ENCODE measurements at places on chromosomes 2 and 18.

DNA sequence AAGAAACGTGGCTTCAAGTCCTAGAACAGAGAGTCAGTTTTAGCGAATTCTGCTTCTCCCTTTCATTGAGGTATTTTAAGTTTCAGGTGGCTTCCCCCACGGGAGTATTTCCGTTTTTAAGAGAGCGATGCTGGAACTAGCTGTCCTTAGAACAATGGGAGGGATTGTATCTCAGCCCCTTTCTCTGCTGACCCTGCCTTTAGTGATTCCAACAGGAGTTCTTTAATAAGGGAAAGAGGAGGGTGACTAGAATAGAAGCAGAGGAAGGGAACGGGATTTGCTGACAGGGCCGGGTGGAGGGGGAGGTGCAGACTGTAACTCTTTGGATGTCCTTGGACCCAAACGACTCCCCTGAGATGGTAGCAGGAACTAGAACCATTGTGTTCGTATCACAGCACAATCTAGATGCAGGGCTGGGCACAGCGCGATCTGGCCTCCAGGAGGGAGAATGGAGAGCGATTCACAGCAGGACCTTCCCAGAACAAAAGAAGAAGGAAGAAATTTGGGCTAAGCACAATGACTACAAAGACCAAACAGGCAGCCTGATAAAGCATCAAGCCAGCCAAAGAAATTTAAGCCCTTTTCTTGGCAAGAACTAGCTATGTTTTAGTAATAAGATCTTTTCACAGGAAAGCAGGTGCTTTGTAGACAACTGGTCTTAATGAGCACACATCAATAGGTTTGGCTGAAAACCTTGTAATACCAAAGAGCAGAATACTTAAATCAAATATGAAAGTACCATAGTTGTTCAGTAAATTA, 15.8 kb upstream of the RTTN start:
- DNase-seq: no peak

- no peak for DNase-seq
Measured at GRCh38 chr2:136111711-136112110, 6.2 kb downstream of the CXCR4 start.

- DNase-seq: no peak
Measured at GRCh38 chr2:149645391-149645790, 57.8 kb upstream of the MMADHC start.

- no peak for DNase-seq
Measured at GRCh38 chr2:219656526-219656925, 29.1 kb downstream of the SLC4A3 start.

GRCh38 chr2:48568547-48568946, 38.6 kb downstream of the STON1 start:
- no peak for DNase-seq

- DNase-seq: no peak
Measured at GRCh38 chr2:176187200-176187898, 1.1 kb upstream of the HOXD1 start.

- DNase-seq: no peak
Measured at GRCh38 chr2:196205011-196205766, 33.8 kb upstream of the STK17B start.

- DNase-seq: no peak
Measured at GRCh38 chr2:15363142-15363541, 198.0 kb downstream of the NBAS start.

DNA sequence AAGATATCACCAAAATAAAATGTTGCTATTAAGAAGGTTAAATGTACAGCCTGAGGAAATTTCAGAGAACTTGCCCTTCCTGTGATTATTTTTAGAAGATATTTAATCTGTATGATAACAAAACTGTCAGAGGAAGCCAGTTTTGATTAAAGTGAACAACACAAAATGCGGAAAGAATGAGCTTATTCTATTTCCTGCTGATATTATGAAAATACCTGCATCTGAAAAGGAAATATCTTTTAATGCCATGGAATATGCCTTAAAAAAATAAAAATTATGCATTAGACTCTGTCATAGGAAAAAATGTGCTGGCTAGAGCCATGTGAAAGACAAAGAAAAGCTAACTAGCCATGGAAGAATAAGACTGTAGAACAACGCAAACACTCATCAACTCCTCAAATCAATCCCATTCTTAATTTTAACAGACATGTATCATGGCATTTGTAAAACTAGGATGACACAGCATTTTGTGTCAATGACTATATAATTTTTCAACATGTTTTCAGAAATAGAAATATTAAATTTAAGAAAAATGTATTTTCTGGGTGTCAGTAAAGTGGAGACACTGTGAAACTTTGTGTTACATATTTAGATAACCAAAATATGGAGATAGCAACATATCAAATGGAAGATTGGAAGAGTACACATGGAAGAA, 1768.2 kb downstream of the SUCLG1 start:
- no peak for DNase-seq

DNA sequence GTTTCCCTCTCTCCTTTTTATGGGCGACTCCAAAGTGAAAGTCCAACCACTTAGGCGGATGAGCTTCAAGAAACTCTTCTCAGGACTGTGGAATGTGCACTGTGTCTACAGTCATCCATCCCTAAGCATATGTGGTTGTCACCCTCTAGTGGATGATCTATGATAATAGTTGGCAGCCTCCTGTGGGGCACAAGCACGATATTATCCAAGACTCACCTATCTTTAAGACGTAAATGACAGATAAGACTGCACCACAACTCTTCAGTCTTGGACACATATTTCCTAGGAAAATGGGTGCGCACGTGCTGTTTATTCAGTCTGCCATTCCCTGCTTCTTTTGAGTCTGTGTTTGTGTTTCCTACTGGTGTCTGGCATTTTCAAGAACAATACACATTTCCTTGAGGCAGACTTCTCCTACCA, 145.5 kb upstream of the CTAGE1 start:
- DNase-seq: no peak

DNA sequence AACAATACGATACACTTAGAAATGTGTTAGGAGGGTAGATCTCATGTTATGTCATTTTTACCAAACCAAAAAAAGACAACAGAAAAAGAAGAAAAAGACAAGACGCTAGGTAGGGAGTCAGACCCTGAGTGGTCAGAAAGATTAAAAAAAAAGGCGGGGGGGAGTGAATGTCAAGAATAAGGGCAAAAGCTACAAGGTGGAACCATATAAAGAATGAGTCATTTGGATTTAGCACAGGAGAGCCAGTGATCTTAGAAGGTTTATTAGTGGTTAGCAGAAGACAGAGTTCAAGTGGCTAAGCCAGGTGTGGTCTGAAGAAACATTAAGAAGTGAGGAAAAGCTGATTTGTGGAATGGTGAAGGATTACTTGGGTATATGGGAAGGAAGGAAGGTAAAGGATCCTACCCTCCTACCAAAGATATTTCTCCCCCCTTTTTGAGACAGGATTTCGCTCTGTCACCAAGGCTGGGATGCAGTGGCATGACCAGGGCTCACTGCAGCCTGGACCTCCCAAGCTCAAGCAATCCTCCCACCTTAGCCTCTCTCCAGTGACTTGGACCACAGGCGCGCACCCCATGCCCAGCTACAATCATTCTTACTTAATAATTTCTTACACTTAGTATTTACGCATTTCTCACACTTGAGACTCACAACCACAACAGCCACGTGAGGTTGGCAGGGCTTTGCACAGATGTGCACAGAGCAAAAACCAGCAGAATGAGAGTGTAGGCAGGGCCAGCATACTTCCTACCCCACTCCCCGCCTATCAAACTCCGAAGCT, 2.6 kb downstream of the DSC2 start:
- no peak for DNase-seq

- no peak for DNase-seq
Measured at GRCh38 chr2:203631068-203631757, 75.2 kb upstream of the CD28 start.

GRCh38 chr18:32980896-32981295, 208.1 kb upstream of the KLHL14 start:
- no peak for DNase-seq

GRCh38 chr2:119062179-119062578, 96.4 kb downstream of the C1QL2 start:
- no peak for DNase-seq

DNA sequence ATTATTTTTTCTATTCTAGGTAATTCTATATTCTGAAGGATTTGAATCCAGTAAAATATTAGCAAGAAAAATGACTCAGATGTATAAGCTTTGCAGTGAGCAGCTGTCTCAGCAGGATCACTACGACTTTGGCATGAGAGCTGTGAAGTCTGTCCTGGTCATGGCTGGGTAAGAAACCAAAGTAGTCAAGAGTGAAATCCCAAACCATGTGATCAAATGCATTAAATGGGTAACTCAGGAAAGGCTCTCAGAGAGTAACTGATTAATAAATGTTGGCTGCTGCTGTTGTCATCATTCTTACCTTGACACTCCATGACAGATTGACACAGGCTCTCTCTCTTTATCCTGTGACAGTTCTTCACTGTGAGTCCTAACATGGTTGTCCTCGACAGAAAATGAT, 124.1 kb downstream of the DNAH6 start:
- no peak for DNase-seq

DNA sequence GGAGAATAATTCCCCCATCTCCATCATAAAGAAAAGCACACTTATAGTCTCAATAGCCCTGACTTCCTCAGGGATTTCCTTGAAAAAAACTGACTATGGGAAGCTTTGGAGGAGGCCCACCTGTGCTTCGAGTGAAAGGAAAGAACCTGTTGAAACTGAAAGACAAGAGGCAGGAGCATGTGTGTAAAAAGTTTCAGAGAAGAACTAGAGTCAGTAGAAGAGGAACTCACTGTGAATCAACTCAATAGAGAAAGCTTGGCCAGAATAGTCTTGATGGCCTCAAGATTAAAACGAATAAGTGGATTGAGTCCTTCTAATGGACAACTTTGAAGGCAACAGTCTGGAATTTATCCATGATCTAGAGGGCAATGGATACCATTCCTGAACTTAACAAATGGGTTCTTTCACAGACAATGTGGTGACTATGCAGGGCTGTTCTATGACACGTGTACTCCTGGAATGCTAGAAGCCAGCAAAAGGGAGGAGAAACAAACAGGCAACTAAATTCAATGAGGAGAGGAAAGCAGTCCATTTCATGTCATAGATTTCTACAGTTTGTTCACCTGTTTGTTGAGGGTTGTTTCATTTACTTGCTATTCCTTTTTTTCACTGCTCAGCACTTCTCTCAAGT, 442.3 kb downstream of the GRB14 start:
- no peak for DNase-seq

GRCh38 chr2:153163055-153163454, 315.5 kb downstream of the RPRM start:
- DNase-seq: no peak

DNA sequence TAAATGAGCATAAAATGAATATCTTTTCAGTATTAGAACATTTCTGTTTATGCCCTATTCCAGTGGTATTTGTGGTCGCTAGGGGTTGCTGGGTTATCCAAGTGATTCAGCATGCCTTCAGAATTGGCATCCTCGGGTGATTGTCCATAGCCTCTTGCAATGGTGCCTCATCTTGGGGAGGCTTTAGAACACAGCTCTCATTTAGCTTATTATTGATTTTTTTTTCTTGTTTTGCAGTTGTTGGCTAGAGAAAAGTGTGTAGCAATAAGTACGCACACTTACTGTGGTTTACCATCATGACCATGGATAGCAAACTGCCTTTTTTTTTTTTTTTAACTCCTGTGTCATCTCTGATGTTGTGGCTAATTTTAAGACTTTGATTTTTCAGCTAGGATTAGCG, 33.6 kb downstream of the PLEKHA3 start:
- no peak for DNase-seq

DNA sequence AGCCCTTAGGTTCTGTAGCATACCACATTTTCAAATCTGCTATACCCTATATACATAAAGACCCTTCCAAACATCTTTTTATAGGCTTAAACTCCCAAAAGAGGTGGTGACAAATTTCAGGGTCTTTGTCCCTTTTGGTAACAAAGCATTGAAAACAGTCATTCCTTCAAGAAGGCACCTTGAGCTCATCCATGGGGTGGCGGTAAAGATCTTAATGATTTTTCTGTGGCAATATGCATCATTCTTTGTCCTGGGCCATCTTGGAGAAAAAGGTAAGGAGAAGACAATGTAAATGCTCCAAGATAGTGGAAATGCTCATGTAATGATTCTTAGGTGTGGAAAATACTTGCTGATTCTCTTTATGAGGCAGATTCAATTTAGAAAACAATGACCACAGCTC, 890.5 kb downstream of the CNTNAP5 start:
- no peak for DNase-seq

DNA sequence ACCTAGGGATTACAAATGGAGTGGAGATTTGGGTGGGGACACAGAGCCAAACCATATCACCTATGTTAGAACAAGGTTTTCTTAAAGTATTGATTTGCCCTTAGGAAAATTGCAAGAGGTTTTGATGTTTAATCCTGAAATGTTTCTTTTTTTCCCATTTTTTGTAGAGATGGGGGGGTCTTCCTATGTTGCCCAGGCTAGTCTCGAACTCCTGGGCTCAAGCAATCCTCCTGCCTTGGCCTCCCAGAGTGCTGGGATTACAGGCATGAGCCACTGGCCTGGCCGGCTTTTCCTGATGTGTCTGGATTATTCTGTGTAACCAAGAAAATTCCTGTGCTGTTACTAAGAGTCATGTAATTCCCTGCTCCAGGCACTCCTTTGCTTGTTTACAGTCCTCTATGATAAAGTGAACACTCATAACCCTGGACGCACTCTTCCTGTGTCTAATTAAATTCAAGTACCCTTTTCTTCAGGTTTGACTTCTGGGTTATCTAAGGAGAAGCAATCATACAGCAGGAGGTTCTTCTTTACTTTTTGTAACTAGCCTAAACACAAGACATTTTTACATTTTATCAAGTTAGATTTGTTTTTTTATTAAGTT, 15.0 kb upstream of the CTDP1 start:
- no peak for DNase-seq

DNA sequence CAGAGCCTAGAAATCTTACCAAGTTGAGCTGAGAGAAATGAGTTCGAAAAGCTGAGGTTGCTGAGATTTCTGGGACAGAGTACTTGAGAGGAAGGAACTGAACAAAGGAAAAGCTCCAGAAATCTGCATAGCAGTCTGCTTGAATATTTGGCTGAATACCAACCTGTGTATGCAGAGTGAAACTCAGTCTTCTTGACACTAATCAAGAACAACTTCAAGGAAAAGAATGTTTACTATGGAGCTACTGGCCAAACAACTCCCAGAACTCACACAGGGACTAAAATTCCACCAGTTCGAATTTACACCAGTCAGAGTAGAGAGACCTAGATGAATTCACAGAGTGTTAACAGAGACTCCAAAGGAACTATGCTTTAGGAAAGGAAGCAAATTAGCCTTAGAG, 66.5 kb downstream of the USP37 start:
- DNase-seq: no peak

DNA sequence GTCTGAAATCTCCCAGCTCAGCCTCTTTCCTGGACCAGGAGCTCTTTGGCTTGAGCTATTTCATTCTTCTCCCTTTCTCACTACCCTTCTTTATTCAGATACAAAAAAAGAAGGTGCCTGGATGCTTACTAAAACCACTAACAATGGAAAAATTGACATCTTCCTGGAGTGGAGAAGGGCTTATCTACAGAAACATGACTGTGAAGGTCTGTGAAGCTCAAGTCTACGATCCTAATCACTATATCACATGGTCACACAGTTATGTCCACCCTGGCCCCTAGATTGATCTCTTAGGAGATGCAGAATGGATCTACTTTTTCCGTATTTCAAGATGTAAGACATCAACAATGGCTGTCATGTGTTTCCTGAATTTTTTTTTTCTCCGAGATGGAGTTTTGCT, 5.7 kb upstream of the KRCC1 start:
- no peak for DNase-seq
